ENCODE measurements at places on chromosomes 4 and X.

DNA sequence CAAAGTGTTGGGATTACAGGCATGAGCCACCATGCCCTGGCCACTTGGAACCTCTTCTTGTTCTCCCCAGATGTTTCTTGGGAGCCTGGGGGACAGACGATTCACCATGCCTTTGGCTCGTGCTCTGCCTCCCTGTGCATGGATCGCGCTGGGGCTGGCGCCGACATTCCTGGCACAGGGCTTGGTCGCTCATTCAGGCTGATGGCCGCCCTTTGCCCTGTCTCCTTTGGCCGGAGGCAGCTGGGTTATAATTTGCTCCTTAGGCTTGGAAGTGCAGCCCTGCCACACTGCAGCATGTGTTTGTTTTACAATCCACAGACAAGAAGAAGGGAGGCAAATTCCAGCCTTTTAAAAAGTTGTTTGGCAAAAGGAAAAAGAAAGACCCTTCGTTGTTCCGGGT lies 115.3 kb downstream of the AASDH start:
- DNase-seq = no peak

- no peak for DNase-seq
Observed at GRCh38 chrX:38940547-38940946, 139.3 kb downstream of the MID1IP1 start.

DNA sequence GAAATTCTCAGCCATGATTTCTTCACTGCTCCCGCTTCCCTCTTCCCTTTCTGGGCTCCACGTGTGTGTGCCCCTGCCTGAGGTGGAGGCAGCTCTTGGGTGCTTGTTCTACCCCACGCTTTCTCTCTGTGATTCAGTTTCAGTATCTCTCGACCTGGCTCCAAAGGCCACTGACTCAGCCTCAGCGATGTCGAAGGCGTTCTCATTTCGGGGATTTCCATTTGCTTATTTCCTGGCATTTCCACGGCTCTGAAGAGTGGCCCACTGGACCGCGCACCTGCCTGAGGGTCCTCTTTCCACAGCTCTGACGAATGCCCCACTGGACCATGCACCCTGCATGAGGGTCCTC lies 52.4 kb downstream of the GAK start:
- no peak for DNase-seq

DNA sequence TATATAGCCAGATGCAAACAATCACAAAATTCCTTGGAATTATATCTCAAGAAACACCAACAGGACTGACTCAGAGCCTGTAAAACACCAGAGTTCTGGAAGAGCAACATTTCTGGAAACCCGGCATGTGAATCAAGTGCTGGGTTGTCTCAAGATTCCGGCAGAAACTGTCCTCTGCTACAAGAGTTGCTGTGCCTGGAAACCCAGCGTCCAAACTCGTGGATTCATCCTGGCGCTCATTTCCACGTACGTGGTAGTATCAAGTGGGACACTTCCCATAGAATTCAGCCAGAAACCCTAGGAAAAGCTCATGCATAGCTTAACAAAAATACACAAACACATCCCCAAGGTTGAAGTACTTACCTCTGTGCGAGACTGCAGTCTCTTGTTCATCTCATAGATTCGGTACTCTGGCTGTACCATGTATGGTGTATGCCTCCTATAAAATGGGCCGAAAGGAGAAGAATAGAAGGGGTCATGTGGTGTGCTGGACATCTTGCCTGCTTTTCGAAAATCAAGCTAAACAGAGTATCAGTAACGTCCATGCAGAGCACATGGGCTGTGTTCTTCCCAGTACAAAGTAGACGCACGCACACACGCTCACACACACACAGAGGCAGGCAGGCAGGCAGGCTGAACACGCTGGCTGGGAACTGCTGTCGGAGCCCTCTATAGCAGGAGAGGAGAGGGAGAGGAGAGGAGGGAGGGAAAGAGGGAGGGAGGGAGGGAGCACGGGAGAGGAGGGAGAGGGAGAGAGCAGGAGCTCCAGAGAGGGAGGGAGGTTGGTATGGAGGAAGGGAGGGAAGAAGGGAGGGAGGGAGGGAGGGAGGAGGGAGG lies at the start of gene LDB2:
TSS of gene LDB2 (minus strand) at position 655 of the 837 bp plus-strand sequence.
- peak; percentile 92 for DNase-seq

GRCh38 chr4:149790172-149790907 lies 25.3 kb downstream of the IQCM start:
- DNase-seq = no peak

DNA sequence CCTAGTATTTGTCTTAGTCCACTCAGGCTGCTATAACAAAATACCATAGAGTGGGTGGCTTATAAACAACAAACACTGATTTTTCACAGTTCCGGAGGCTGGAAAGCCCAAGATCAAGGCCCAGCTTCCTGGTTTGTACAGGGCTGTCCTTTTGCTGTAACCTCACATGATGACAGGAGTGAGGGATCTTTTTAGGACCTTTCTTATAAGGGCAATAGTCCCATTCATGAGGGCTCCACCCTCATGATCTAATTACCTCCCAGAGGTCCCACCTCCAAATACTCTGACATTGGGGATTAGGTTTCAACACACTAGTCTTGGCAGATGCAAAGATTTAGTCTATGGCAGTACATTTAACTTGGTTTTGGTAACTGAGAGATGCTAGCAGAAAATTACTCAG lies 20.9 kb downstream of the GPAT3 start:
- DNase-seq = no peak

GRCh38 chrX:132631579-132632232 lies 142.9 kb upstream of the MBNL3 start:
- DNase-seq = no peak

DNA sequence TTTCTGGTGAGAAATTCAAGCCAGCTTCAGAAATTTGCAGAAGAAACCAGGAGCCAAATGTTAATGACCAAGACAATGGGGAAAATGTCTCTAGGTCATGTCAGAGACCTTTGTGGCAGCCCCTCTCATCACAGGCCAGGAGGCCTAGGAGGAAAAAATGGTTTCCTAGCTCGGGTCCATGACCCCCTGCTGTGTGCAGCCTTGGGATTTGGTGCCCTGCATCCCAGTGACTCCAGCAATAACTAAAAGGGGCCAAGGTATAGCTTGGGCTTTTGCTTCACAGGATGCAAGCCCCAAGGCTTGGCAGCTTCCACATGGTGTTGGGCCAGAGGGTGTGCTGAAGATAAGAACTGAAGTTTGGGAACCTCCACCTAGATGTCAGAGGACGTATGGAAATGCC lies 814.7 kb upstream of the SLIT2 start:
- DNase-seq = no peak

- no peak for DNase-seq
Observed at GRCh38 chr4:140353786-140354185, 19.7 kb upstream of the SCOC start.

GRCh38 chr4:60581919-60582536 lies 618.1 kb upstream of the ADGRL3 start:
- no peak for DNase-seq
